Placental epithelial cell (primary cell): ENCODE measurements at places on chromosomes 16 and 17. TPM values are rescaled to one million over a fixed set of nuclear protein-coding genes. Genes with fewer than 3 reads are reported as not detected.

HIGD1B gene
- not detected in 2 replicates for total RNA-seq

ASGR2 gene
- total RNA-seq, result not detected in 2 replicates

TP53TG3 gene
- not detected in 2 replicates for total RNA-seq

KRT28 gene
- total RNA-seq, result not detected in 2 replicates

GAST gene
- not detected in 2 replicates for total RNA-seq
